ENCODE measurements at places on chromosomes 1 and 21. TPM values are rescaled to one million over a fixed set of nuclear protein-coding genes. Genes with fewer than 3 reads are reported as not detected.

Gene ADAMTS5
- not detected for total RNA-seq

Gene RWDD3
- total RNA-seq = 15.5 TPM

Gene TNFRSF8
- 65.5 TPM for total RNA-seq

Gene LCE3E
- total RNA-seq = not detected

Gene KCNQ4
- 0.57 TPM for total RNA-seq

Gene KCNC4
- total RNA-seq = 31.1 TPM

Gene CELA2B
- not detected for total RNA-seq

Gene ITGB2
- 210 TPM for total RNA-seq

Gene RXRG
- total RNA-seq = not detected

Gene CHI3L2
- 1.3 TPM for total RNA-seq

Gene AGMAT
- total RNA-seq = 32.5 TPM

Gene PKN2
- 21.2 TPM for total RNA-seq

- peaks cover 55% of the 10 kb centered on the region for H3K27me3 ChIP-seq
- H3K36me3 ChIP-seq = no peaks in the 10 kb centered on the region
- peaks cover 15% of the 10 kb centered on the region for H3K4me1 ChIP-seq
- peak; percentile 70 for DNase-seq
- H3K4me3 ChIP-seq = no peak overlapping the region
- no peak overlapping the region for H3K27ac ChIP-seq
Measured at GRCh38 chr1:26408604-26409003, 2.0 kb upstream of the LIN28A start.

GRCh38 chr1:186768906-186769305, 59.8 kb upstream of the PLA2G4A start:
- no peak for DNase-seq
- H3K36me3 ChIP-seq = no peaks in the 10 kb centered on the region
- no peak overlapping the region for H3K4me3 ChIP-seq
- no peak overlapping the region for H3K27ac ChIP-seq
- peaks cover 22% of the 10 kb centered on the region for H3K4me1 ChIP-seq
- H3K27me3 ChIP-seq = peaks cover 11% of the 10 kb centered on the region

GRCh38 chr1:46569884-46570725, 18.7 kb upstream of the KNCN start:
- H3K27me3 ChIP-seq = no peaks in the 10 kb centered on the region
- no peak overlapping the region for H3K4me3 ChIP-seq
- DNase-seq = no peak

GRCh38 chr1:65804584-65804983, 11.9 kb downstream of the PDE4B start:
- H3K4me1 ChIP-seq = peaks cover 6% of the 10 kb centered on the region
- DNase-seq = no peak
- no peaks in the 10 kb centered on the region for H3K36me3 ChIP-seq
- no peak overlapping the region for H3K4me3 ChIP-seq

- H3K36me3 ChIP-seq = peaks cover 10% of the 10 kb centered on the region
- peak overlapping the region; percentile 54 for H3K4me3 ChIP-seq
- no peaks in the 10 kb centered on the region for H3K27me3 ChIP-seq
- peaks cover 41% of the 10 kb centered on the region for H3K4me1 ChIP-seq
- DNase-seq = peak; percentile 54
Measured at GRCh38 chr1:111615870-111616715, 3.5 kb upstream of the RAP1A start.

GRCh38 chr1:153357076-153357852, 390 bp upstream of the S100A9 start:
- H3K4me1 ChIP-seq = no peaks in the 10 kb centered on the region
- no peak overlapping the region for H3K27ac ChIP-seq
- no peak overlapping the region for H3K4me3 ChIP-seq
- no peak for DNase-seq
- H3K27me3 ChIP-seq = no peaks in the 10 kb centered on the region
- no peaks in the 10 kb centered on the region for H3K36me3 ChIP-seq

GRCh38 chr1:45351508-45351907, 11.3 kb upstream of the MUTYH start:
- H3K36me3 ChIP-seq = no peaks in the 10 kb centered on the region
- DNase-seq = no peak
- peaks cover 31% of the 10 kb centered on the region for H3K4me1 ChIP-seq

DNA sequence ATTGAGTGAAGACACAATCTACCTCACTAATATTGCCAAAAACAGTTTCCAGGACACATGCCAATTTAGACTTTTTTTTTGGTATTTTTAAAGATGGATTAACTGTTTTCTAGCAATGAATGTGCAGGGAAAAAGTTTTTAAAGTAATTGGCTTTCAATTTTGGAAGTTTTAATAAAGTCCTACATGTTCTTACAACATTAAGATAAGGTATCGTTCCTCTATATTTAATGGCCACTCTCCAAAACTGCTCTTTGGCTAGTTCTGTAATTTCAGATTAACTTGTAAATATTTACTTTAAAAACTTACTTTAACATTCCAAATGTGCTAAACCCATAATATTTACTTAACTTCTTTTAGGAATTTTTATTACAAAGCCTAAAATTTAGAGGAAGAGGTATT, 1332.2 kb upstream of the PRMT6 start:
- no peak overlapping the region for H3K4me3 ChIP-seq
- DNase-seq = no peak
- H3K36me3 ChIP-seq = no peaks in the 10 kb centered on the region
- H3K27ac ChIP-seq = no peak overlapping the region

DNA sequence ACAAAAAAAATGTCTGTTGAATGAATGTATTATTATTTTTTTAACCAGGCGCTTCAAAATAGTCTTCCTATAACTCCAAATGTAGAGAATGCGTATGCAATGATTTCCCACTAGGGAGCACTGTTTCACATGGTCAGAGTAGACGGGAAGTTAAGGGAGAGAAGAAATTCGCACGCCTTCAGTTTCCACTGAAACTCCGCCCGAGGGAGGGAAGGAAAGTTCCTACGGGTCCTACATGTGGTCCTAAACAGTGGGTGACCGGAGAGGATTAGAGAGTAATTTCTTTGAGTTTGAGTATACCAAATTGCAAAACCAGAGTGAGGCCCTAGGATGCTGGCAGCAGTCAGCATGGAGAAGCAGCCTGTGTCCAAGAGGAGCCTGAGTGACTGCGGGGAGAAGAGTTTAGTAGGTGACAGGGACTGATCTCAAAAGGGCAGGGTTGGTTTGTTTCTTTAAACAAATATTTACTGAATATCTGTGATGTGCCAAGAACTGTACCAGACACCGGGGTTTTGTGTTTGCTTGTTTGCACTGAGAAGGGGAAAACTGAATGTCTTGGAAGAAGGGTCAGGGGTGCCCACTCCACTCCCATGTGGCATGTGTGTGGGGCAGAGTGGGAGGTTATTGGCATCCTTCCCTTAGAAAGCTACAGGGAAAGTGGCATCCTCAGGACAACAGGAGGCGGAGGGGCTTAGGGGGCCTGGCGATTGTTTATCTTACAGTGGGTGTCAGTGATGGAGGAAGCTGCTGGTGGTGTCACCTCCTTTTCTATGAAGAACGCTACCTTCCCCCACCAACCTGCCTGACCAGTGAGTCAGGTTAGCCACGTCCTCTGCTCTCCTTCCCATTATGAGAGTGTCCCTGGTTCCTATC, 22.8 kb downstream of the RNU5D-1 start:
- peaks cover 15% of the 10 kb centered on the region for H3K27me3 ChIP-seq
- H3K36me3 ChIP-seq = no peaks in the 10 kb centered on the region
- peaks cover 8% of the 10 kb centered on the region for H3K4me1 ChIP-seq
- peak overlapping the region; percentile 52 for H3K27ac ChIP-seq

DNA sequence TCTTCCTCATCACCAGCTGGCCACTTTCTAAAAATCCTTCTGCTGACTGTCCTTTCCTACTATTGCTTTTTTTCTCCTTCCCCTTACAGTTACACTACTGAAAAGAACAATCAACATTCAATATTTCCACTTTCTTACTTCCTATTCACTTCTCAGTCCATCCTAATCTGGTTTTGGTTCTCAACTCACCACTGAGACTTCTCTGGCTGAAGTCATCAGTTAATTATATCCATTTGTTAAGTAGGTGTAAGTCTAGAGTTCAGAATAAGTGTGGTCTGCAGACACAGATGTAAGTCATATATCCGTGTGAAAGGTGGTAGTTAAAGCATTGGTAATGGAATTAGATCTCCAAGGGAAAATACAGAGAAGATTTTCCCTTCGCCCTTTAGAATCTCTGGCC, 21.4 kb downstream of the PEA15 start:
- H3K36me3 ChIP-seq = peaks cover 61% of the 10 kb centered on the region
- no peak overlapping the region for H3K4me3 ChIP-seq
- H3K27me3 ChIP-seq = no peaks in the 10 kb centered on the region
- H3K27ac ChIP-seq = no peak overlapping the region
- H3K4me1 ChIP-seq = no peaks in the 10 kb centered on the region

GRCh38 chr1:156616463-156616862, 2.8 kb upstream of the HAPLN2 start:
- peaks cover 54% of the 10 kb centered on the region for H3K27me3 ChIP-seq
- no peaks in the 10 kb centered on the region for H3K36me3 ChIP-seq
- H3K4me3 ChIP-seq = no peak overlapping the region
- H3K27ac ChIP-seq = no peak overlapping the region
- DNase-seq = no peak

DNA sequence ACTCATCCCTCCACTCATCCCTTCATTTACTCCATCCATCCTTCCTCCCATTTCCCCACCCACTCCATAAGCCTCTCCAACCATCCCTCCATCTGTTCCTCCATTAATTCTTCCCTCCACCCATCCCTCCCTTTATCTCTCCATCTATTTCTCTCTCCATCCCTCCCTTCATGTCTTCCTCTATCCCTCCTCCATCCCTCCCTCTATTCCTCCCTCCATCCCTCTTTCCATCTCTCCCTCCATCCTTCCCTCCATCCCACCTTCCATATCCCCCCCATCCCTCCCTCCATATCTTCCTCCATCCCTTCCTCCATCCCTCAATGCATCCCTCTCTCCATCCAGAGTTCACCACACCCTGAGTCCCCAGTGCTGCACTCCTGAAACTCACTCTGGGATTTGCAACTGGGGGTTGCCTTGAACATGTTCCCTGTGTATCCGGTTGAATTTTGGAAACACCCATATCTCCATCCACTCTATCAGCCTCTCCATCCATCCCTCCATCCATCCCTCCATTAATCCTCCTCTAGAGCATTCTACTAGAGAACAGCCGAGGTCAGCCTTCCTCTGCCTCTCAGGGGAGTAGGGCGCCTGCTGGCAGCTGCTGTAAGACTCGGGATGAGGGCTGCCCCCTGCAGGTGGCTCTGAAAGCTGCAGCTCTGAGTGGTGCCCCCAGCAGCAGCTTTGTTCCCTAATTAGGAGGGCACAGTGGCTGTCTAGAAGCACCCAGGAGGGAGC, 39.4 kb downstream of the ABCG1 start:
- H3K4me3 ChIP-seq = no peak overlapping the region
- peak; percentile 70 for DNase-seq
- no peaks in the 10 kb centered on the region for H3K36me3 ChIP-seq

DNA sequence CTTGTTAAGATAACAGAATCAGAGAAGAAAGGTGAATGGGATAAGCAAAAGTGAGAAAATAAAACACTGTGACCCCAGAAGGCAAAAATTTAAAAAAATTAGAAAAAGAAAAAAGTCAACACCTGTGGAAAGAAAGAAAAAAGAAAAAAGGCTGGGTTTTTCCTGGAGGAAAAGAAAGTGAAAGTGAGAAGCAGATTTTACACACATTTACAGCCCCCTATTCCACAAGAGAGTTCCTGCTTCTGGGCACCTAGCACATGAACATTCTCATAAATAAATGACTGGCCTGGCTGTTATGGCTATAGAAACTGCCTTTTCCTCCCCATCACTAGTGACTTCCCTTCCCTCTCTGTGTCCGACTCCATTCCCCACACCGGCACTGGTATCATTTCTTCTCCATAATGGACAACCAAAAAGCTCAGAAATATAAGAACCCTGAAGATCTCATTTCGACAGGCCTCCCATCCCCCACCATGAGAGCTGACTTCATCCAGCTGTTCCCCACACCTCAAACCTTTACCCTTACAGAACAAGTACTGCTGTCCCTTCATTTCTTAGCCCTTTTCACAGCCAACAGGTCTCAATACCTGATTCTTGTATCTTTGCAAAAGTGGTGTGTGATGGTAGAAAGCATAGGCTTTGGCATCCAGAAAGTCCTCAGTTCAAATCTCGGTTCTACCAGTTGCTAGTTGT, 12.6 kb downstream of the MTF1 start:
- DNase-seq = no peak
- peaks cover 24% of the 10 kb centered on the region for H3K36me3 ChIP-seq
- H3K27ac ChIP-seq = peak overlapping the region; percentile 2
- H3K4me1 ChIP-seq = peaks cover 26% of the 10 kb centered on the region
- H3K4me3 ChIP-seq = peak overlapping the region; percentile 48

- H3K27me3 ChIP-seq = no peaks in the 10 kb centered on the region
- no peak for DNase-seq
- H3K4me1 ChIP-seq = no peaks in the 10 kb centered on the region
- no peak overlapping the region for H3K27ac ChIP-seq
- H3K36me3 ChIP-seq = no peaks in the 10 kb centered on the region
Measured at GRCh38 chr1:36783475-36783874, 250.8 kb downstream of the GRIK3 start.

- DNase-seq = no peak
- no peaks in the 10 kb centered on the region for H3K36me3 ChIP-seq
- H3K4me3 ChIP-seq = no peak overlapping the region
- no peaks in the 10 kb centered on the region for H3K4me1 ChIP-seq
- H3K27ac ChIP-seq = no peak overlapping the region
Measured at GRCh38 chr1:99674115-99675064, 28.5 kb downstream of the PALMD start.

GRCh38 chr1:200437088-200437487, 27.3 kb upstream of the ZNF281 start:
- DNase-seq = no peak
- no peak overlapping the region for H3K4me3 ChIP-seq

DNA sequence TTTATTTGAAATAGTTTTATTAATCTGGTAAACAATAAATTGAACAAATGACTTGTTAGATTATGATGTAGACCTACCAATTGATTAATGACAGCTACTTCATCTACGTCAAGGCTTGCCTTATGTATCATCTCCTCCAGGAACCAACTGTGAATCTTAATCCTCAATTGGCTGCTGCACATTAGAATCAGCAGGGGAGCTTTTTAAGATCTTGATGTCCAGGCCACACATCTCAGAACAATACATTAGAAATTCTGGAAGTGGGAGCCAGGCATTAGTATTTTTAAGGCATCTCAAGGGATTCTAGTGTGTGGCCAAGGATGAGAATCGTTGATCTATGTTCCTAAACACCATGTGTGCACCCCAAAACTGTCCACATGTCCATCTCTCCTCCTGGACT, 52.0 kb upstream of the LYPLAL1 start:
- no peaks in the 10 kb centered on the region for H3K27me3 ChIP-seq
- DNase-seq = no peak
- no peak overlapping the region for H3K27ac ChIP-seq
- H3K4me3 ChIP-seq = no peak overlapping the region
- H3K36me3 ChIP-seq = no peaks in the 10 kb centered on the region

- peaks cover 7% of the 10 kb centered on the region for H3K36me3 ChIP-seq
- DNase-seq = no peak
- no peak overlapping the region for H3K27ac ChIP-seq
Measured at GRCh38 chr21:42771503-42771805, 107.9 kb downstream of the WDR4 start.

DNA sequence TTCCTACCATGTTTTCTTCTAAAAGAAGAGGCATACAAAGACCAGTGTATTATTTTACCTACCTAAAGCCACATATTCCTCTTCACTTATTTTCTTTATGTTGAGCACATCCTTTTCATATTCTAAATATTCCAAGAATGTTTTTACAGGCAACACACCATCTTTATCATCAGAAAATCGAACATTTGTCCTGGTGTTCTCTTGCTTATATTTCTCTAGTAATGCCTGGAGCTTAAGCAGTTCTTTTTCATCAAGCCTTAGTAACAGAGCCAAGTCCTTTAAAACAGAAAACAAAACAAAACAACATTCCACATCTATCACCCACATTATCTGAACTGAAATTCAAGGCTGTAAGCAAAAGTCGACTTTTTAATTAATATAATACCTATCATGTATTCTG, 88.7 kb downstream of the IARS2 start:
- no peaks in the 10 kb centered on the region for H3K27me3 ChIP-seq
- DNase-seq = no peak
- peaks cover 42% of the 10 kb centered on the region for H3K36me3 ChIP-seq
- no peak overlapping the region for H3K27ac ChIP-seq

Measured in activated T-helper 2 cell treated with anti-CD3 and anti-CD28 coated beads, Interferon-gamma antibody, Interleukin-2, Interleukin-4, amounts not matched to agents 10 μg/mL and 5 μg/mL and 100 μg/mL, durations not matched to agents 14 hours and 24 hours and 36 hours (primary cell).